H4 (cell line): ENCODE measurements at places on chromosomes 1 and 21.

DNA sequence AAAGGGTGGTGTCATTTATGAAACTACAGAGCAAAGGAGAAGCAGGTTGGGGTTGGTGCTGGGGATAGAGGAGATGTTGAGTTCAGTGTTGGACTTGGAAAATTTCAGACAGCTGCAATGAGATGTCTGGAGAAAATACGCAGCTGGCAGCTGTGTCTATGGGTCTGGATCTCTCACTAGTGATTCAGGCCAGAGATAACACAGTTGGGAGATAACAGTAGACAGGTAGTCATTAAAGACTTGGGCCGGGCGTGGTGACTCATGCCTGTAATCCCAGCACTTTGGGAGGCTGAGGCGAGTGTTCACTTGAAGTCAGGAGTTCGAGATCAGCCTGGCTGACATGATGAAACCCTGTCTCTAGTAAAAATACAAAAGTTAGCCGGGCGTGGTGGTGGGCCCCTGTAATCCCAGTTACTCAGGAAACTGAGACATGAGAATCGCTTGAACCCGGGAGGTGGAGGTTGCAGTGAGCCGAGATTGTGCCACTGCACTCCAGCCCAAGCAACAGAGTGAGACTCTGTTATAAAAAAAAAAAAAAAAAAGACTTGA, 2.5 kb upstream of the TFAP2E start:
- no peak for DNase-seq

- DNase-seq: no peak
Observed at GRCh38 chr1:56142301-56142700, 437.1 kb downstream of the PLPP3 start.

- no peak for DNase-seq
Observed at GRCh38 chr21:27645285-27645684, 678.4 kb upstream of the ADAMTS5 start.

DNA sequence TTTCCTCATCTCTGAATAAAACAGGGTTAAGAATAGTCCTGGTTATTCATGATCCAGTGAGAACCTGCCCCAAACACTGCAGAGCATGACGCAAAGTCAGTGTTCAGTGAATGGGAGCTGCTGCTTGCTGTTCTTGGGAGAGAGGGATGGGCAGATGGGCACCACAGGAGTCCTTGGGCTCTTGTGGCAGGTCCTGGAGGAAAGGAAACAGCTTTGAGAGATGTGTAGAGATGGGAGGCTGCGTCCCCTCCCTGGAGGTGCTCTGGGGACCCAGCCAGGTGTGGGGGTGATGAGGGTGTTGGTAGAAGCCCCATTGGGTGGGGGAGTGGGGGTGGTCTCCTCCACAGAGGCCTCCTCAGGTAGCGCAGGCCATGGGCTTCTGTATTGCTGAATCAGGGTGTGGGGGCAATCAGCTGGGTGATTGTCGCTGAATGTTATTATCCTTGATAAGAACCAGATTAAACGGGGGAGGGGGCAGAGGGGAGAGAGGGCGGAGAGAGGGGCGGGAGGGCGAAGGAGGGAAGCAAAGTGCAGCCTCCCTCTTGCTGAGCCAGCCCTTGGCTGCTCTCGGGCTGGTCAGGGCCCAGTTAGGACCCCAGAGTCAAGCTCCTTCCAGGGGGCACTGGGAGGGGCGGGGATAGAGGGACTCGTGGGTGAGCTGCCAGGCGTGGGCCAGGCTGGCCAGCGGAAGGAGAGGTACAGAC, 22.9 kb upstream of the CASZ1 start:
- DNase-seq: no peak

GRCh38 chr1:229900220-229900619, 166.8 kb upstream of the GALNT2 start:
- DNase-seq: no peak

DNA sequence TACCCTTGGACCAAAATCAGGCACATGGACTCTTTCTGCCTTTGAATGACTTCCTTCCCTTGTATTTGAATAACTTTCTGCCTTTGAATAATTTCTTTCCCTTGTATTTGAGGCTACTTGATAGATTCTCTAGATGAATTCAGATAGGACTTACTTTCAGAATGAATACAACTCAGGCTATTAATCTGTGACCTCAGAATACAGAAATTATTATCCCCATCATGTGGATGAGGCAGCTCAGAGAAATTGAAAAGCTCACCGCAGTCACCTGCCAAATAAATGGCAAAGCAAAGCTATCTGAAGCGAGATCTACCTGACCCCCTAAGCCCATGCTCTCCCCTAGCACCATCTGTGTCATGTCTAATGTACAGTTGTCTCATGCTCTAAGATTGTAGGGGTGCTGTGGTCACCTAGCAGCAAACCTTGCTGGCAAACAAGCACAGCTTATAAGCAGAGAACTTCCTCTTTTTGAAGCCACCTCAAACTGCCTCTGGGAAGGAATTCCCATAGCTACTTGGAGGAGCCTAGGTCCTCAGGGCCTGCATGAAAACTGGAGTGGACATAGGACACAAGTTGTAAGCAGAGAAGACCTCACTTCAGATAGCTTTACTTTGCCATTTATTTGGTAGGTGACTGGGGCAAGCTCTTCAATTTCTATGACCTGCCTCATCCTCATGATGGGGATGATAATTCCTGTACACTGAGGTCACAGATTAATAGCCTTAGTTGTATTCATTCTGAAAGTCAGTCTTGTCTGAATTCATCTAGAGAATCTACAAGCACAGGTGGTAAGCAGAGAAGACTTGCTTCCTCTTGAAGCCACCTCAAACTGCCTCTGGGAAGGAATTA, 66.1 kb downstream of the FASLG start:
- no peak for DNase-seq

DNA sequence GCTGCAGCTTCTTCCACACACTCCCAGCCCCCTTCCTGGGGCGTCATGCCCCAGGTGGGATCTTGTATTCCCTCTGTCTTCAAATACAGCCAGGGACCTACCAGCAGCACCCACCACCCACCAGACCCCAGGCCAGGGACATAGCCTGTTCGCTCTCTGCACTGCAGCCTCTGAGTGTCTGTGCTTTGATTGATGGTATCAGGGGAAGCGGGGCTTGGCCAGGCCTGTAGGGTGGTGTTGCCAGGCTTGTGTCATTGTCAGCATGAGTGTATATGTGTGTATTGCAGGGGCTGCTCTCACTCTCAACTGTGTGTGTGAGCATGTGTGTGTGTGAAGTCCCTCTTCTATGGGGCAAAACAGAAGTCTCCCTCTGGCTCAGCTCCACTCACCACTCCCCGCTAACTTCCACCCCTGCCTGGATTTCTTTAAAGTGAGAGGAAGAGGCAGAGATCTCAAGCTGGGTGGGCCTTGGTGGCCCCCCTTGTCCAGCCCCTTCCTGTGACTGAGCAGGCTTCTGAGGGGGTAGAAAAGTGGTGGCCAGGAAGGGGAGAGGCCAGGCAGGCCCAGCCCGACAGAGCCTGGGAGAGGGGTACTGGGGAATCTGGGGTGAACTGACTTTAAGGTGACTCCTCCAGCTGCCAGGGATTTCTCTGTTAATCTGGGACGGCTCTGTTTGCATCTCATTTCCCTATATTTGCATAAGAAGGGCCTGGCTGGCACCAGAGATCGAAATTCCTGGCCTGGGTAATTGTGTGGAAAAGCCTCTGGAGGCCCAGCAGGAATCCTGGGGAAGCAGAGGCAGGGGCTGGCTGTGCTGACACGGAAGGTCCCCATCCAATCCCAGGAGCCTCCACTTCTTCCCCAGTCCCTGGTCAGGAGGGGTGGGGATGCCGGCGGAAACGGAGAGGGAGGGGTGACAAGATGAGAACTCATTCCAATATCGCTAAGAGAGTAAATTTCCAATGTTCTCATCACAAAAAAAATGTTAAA, 18.6 kb upstream of the ADGRB2 start:
- DNase-seq: no peak

DNA sequence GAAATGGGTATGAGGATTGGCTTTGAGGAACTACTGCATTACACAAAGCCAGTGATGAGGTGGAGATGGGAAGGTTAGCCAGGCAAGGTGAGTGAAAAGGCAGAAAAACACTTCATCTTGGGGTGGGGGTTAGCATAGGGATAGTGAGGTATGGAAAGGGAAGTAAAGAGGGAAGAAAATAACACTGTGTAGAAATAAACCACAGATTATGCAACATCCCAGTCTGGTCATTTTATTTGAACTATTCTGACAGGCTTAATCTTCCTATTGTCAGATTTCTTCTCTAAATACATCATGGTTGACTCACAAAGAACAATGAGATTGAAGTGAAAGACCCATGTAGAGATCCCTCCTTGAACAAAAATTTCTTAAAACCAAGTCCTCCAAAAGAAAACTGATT, 640.2 kb downstream of the PTPRC start:
- no peak for DNase-seq

DNA sequence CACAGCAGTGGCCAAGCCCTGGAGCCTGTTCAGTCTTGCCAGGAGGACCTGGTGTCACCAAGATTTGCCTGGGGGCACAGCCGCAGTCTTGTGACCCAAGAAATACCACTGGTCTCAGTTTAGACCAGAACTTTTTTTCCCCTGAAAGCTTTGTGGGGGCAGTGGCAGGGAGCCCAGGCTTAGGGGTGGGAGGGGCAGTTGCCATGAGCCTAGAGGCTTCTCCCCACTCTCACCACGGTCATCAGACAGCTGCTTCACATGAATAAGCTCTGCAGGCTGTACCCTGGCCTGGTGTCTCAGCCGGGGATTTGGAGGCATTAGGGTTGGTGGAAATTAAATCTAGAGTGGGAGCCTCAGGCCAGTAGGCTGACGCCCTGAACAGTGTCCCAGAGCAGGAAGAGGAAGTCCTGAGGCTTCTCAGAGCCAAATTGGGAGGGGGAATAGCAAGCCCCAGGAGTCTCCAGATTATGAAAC, 73.7 kb downstream of the SLC16A1 start:
- DNase-seq: no peak

- DNase-seq: no peak
Observed at GRCh38 chr1:201088395-201088794, 23.8 kb downstream of the CACNA1S start.

DNA sequence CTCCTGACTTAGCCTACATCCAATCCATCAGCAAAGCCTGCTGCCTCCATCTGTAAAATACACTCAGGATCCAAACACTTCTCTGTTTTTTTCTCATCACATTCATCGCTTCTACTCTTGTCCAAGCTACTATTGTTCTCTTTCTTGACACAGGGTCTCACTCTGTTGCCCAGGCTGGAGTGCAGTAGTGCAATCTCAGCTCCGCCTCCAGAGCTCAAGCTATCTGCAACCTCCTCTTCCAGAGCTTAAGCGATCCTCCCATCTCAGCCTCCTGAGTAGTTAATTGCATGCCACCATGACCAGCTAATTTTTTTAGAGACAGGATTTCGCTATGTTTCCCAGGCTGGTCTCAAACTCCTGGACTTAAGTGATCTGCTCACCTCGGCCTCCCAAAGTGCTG, 44.3 kb upstream of the H6PD start:
- no peak for DNase-seq

- DNase-seq: no peak
Observed at GRCh38 chr1:228150120-228150460, 360 bp downstream of the GJC2 start.

GRCh38 chr1:193275773-193276172, 89.4 kb upstream of the B3GALT2 start:
- DNase-seq: no peak

DNA sequence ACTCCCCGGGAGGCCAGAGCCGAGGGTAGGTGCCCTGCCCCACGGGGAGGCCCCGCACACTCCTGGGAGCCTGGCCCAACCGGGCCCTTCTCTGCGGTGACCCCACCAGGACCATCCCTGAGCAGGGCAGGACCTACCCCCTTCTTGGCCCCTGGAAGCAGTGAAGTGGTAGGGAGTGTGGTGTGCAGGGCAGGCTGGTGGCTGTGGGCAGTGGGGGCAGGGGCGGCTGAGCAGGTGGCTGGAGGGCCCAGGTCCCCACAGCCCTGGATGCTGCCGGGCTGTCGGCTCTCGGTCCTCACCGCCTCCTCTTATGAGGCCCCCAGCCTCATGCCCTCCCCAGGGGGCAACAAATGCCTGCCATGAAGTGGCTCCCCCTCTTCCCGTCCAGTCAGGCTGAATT, 19.5 kb downstream of the PLCH2 start:
- no peak for DNase-seq

DNA sequence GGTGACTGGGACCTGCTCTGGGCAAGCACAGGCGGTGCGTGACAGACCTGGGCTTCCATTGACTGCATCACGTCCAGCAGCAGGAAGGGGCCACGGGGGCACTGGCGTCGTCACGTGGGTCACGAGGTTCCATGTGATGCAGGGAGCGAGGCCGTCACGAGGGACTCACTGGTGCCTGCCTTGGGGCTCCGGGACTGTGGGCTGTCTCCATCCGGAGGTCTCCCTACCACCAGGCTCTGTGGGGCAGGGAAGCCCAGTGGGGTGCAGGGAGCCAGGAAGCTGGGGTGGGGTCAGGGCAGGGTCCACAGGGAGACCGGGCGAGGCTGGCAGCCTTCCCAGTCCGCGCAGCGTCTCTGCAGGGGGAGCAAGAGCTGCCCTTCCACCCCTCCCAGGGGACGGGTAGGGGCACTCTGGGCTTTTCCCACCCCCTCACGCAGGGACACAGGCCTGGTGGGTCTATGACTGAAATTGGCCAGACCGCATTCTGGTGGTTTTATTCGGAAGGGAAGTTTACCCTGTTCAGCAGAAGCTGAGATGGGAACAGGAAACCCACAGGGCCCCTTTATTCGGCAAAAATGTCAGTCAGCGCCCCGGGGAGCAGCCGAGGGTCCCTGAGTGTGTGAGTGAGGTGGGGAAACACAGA, 416 bp upstream of the TNFRSF14 start:
- DNase-seq: no peak

- DNase-seq: no peak
Observed at GRCh38 chr1:204615881-204616280, 69.7 kb downstream of the LRRN2 start.

DNA sequence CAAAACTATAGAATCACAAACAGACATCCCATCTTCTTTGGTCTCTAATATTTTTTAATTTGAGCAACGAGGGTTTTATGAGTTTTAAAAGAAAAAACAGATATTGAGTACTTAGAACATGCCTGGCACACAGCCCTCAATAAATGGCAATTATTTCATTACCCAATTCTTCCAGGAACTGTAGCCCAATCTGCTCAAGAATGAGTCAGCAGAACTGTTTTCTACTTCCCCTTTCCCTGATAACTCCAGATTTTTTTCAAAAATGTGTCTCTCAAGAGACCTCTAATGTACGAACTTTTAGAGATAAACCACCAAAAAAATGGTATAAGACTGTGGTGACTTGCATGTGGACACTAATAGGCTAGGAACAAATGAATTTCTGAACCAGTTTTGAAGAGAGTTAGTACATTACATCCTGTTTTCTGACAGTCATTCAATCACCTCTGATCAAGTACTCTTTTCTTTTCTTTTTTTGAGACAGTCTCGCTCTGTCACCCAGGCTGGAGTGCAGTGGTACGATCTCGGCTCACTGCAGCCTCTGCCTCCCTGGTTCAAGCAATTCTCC, 11.5 kb downstream of the ABL2 start:
- peak; percentile 23 for DNase-seq

- no peak for DNase-seq
Observed at GRCh38 chr1:11521582-11522399, 42.8 kb downstream of the DISP3 start.

- no peak for DNase-seq
Observed at GRCh38 chr1:245873883-245874671, 633.0 kb downstream of the SMYD3 start.

- no peak for DNase-seq
Observed at GRCh38 chr1:32742199-32742947, 39.8 kb upstream of the SYNC start.
